Nucleus accumbens (tissue), 56 donors: ENCODE measurements at places on chromosomes 12 and 14.

DNA sequence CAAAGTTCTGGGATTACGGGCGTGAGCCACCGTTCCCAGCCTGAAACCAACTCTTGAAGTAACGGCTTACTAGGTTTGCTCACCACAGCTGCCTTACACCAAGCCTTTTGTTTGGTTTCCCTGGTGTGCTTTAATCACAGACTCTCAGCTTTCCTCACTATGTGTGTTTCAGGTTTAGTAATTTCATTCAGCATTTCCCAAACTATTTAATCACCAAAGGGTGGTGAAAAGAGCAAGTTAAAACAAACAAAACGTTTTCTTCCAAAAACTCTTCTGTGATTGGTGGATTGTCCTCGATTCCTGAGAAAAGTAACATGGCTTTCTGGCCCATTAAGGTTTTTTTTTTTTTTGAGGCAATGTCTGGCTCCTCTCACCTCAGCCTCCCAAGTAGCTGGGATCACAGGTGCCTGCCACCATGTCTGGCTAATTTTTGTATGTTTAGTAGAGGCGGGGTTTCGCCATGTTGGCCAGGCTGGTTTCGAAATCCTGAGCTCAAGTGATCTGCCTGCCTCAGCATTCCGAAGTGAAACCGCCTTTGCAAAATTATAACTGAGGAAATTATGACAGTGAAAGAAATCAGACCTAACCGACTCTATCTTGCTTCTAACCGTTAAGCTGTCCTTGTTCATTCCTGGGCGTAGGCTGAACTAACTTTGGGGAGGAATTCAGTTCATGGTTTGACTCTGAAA lies 1.5 kb upstream of the ZFYVE26 start:
- no peak for DNase-seq

GRCh38 chr14:23657959-23658470 lies 21.9 kb downstream of the DHRS2 start:
- DNase-seq: no peak

DNA sequence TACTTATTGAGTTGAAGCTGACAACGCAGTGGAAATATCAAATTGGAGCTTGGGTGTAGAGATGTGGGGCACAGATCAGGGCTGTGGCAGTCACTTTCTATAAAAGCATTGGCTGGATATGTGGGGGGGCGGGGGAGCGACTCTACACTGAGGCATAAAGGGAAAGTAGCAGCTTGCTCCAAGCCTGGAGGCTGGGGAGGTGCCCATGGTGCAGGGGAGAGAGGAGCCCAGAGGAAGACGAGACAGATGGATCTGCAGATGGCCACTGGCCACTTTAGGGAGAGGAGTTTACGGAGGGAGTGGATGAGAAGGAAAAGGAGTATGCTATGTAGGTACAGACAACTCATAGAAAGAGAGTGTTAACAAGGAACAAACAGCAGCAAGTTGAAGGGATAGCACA lies 13.5 kb upstream of the NGB start:
- DNase-seq: no peak

DNA sequence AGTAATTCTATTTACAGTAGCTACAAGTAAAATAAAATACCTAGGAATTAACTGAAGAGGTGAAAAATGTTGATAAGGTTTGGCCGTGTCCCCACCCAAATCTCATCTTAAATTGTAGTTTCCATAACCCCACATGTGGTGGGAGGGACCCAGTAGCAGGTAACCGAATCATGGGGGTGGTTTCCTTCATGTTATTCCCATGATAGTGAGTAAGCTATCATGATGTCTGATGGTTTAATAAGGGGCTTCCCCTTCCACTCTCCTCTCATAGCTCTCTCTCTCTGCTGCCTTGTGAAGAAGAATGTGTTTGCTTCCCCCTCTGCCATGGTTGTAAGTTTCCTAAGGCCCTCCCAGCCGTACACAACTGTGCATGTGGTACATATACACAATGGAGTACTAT lies 1170.7 kb downstream of the BCL11B start:
- DNase-seq: no peak

DNA sequence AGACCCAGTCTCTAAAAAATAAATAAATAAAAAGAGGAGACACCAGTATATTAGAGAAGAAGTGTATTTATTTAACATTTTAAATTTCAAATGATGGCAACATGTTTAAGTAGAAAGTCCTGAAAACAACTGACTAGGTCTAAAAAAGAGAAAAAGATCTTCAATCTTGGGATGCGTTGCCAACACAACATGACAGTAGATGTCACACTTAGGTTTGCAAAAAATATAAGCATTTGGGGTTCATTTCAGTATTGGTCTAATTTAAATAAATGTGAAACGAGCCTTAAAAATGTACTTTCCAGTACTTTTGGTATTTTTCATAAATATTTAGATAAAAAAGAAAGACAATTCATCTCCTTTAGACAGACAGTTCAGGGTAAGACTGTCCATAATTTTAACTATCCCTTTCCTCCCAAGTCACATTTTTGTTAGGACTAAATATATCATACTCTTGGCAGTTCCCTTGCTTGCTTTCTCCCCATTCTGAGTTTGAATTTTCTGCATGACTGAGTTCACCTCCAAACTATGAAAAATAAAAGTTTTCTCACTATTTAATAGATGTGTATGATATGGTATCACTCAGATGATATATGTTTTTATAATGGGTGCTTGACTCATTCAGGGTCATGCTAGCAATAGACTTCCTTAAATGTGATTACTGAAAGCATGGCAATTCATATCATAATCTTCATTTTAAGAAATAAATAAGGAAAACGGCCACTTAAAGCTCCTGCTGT lies 4.3 kb downstream of the C14orf93 start:
- no peak for DNase-seq

DNA sequence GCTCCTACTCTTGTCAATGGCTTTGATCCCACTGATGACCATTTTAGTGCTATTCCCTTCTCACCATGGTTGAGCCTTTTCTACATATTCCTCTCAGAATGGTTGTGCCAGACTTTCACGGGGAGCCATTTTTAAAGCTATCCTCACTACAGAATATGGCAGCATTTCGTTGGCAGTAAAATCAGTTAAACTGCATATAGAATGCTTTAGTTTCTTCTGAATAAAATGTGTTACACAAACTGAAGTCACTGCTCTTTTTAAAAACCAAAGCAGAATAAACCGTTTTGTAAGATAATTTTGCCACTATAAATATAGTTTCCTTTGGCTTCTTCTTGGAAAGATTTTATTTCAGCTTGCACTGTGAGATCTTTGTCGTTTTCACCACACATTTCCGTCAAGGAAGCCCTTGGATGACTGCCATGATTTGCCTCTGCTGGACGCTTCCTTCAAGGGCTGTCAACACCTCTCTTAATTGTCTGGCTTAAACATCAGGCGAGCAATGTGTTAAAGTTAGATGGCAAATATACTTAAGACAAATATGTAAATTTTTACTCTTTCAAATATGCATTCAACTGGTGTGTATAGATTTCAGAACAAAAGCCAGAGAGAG lies 624.2 kb downstream of the DIO2 start:
- no peak for DNase-seq

GRCh38 chr12:62291864-62292760 lies 31.9 kb downstream of the USP15 start:
- no peak for DNase-seq

GRCh38 chr12:51335931-51336330 lies 10.5 kb downstream of the CELA1 start:
- no peak for DNase-seq

- DNase-seq: no peak
Observed at GRCh38 chr14:63174760-63175191, 29.5 kb upstream of the RHOJ start.

DNA sequence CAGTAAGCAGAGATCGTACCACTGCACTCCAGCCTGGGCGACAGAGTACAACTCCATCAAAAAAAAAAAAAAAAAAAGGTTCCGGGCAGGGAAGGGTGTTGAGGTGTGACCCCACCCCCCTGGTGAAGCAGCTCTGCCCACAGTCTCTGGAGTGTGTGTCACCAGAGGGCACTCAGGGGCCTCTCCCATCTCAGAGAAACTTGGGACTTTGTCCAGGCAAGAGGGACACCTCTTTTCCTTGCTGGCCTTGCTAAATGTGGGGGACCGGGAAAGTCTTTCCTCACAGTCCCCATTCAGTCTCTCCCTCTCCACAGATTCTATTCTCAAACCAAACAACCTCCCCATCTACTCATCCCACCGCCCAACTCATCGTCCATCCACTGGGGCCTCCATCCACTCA lies 43.6 kb downstream of the RFLNA start:
- no peak for DNase-seq

DNA sequence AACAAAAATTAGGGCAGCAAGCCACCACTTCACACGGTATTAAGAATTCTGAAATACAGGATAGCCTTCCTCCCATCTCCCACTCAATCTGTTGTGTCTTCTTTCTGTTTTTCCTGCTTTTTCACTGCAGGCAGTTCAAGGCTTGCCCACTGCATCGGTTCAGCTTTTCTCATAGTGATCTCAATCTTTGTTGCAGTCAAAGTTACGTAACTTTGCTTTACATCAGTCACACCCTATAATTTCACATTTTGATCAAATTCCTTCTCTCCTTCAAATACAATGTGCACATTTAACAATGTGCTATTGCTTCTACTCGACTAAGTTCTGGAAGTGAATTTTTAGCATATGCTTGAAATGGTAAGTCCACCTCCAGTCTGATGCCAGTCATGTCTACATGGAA lies 217.6 kb downstream of the EFCAB11 start:
- no peak for DNase-seq

DNA sequence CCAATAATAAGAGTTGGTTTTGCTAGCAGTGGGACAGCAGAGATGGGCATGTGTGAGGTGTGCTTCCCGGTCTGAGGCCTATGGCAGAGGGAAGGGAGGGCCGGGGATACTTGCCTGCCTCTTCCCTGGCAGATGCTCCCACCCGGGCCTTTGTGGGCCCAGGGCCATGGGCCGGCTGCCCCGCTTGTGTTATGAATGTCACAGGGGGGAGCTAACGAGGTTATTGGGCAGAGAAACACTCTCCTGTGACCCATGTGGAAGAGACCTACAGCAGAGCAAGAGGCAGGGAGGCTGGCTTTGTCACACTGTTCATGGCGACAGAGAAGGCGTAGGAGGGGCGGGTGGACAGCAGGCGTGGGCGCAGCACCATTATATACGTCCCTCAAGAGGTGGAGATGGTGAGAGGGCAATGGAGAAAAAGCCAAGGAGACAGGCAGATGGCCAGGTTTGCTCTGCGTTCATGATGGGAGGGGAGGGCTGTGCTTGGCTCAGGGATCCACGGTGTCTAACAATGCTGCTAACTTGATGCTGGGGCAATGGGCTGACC lies 13.3 kb downstream of the CCND2 start:
- no peak for DNase-seq

GRCh38 chr12:1147821-1148220 lies 156.8 kb downstream of the ERC1 start:
- no peak for DNase-seq
